Activated CD4-positive, alpha-beta T cell treated with anti-CD3 and anti-CD28 coated beads, Interleukin-2, amount 50 U/mL, for 4 hours (primary cell): ENCODE measurements at places on chromosomes 7 and 10.

DNA sequence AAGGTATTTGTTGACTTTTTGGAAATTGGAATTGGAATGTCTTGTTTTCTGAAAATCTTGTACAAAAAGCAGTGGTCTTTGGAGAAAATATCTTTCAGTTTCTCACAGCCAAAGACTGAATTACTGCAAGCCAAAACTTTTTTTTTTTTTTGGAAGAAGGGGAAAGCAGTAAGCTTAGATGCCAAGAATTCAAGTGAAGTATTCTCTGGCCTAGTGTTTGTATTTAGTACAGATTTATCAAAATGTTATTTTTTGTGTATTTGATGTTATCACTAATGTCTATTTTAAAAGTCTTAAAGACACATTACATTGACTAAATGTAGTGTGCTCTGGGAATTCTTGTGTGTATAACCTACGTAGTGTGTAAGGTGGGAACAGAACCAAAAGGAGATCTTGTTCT, 6.2 kb downstream of the TET1 start:
- no peak for DNase-seq

DNA sequence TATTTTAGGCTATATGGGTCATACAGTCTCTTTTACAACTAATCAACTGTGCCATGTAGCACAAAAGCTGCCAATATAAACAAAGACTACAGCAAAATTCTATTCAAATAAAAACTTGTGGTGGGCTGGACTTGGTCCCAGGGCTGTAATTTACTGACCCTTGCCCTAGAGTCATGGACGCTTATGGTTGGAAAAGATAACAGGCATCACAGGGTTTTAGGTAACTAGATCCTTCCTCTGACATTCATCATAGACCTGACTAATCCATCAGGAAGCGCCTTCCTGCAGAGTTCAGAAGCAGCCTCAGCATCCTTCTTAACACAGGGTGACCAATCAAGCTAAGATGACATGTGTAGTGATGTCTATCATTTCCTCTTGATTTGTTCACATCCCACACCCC, 40.2 kb upstream of the GPAM start:
- DNase-seq = no peak

DNA sequence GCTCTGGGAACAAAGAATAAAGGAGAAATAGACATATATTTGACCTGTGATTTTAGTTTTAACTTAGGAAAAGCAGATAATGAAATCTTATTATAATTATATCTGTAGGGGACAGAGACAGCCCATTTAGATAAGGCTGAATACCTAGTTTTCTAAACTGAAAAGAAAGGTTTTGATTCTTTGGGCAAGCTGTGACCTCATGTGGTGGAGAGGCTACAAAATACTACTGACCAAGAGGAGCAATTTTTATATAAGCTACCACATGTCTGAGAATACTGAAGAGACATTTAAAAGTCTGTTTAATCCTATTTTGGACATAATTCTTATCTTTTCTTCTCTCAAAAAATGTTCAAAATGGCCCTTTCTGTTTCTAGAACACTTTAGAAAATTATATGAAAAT, 271.0 kb downstream of the MTERF1 start:
- DNase-seq = no peak

GRCh38 chr7:16883918-16884317, 2.1 kb upstream of the AGR3 start:
- no peak for DNase-seq

DNA sequence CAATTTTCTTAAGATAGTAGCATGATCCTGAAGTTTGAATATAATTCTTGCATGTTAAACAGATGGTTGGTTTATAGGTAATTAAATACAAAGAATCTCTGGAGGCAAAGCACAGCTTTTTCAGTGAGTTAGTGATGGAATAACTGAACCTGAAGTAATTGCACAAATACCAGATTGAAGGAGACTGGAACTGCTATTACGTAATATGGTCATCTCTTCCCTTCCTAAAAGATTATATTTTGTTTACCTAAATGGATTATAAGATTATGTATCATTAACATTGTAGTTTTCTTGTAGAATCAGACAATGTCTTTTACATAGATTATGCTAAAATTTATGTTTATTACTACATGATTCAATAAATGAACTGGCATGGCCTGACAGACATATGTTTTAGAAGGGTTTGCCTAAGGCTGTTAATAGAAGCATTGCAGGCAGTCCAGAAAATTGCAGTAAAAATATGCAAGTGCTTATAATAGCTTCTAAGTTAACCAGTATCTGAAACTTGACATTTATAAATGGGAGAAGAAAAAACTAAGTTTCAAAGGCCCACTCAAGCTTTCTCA, 35.8 kb upstream of the GPR37 start:
- no peak for DNase-seq

DNA sequence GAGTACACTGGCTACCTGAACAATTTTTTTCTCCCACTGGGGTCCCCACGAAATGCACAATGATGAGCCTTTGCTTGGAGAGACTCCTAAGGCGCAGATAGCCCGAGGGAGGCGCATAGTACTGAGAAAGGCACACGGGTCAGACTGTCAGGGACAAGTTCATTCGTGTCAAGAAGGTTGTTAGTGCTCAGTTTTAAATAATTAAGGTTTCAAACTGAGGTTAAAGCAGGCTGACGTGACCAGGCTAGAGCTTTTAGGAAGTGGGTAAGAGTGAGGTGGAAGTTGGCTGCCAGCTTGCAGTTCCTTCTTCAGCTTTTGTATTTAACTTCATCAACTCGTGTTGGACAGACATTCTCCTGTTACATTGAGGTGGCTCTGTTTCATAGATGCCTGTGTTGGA, 31.6 kb downstream of the RBM33 start:
- DNase-seq = no peak

- no peak for DNase-seq
Observed at GRCh38 chr10:22646388-22646853, 68.0 kb downstream of the PIP4K2A start.

- no peak for DNase-seq
Observed at GRCh38 chr7:128767475-128768110, 8.0 kb downstream of the OPN1SW start.

DNA sequence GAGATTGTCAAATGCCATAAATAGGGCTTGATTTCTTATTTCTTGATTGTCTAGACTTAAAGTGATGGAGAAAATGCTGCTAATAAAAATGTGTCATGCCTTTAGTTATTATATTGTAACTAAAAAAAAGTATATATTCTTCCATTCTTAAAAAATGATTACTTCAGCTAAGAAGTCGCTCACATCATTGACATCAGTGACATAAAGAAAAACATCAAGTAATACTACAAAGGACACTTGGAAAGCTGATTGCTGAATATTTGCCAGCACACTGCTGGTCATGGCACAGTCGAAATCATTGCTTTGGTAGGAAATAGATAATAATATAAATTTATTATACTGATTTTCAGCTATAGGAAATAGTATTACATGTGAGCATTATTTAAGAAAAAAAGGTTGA, 62.6 kb downstream of the LOXL4 start:
- DNase-seq = no peak

GRCh38 chr7:156576216-156577058, 64.1 kb upstream of the RNF32 start:
- DNase-seq = no peak

DNA sequence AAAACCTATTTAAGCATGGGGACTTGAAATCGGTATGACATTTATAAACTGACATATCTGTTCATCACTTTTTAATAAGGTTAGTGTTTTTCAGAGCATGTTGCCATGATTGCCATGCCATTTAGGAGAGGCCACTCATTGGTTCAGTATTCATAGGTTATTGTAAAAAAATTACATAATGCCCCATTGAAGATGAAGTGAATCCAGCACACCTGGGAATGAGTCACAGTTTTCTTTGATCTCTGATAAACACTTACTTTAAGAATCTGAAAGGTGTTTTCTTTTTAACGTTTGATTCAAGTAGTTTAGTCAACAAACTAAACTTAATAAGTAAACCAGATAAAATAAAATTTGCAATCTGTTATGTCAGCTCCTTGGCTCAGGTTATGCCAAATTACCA, 278.3 kb downstream of the ARL4A start:
- no peak for DNase-seq

DNA sequence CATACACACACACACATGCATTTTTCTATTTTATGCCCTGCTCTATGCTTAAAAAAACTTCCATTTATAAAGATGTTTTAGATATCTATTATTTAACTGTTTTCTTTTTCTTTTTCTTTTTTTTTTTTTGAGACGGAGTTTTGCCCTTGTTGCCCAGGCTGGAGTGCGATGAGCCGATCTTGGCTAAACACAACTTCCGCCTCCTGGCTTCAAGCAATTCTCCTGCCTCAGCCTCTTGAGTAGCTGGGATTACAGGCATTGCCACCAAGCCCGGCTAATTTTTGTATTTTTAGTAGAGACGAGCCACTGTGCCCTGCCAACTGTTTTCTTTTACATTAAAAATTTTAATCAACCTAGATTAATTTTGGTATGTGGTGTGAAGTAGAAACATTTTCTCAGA, 45.6 kb upstream of the PURB start:
- DNase-seq = no peak

DNA sequence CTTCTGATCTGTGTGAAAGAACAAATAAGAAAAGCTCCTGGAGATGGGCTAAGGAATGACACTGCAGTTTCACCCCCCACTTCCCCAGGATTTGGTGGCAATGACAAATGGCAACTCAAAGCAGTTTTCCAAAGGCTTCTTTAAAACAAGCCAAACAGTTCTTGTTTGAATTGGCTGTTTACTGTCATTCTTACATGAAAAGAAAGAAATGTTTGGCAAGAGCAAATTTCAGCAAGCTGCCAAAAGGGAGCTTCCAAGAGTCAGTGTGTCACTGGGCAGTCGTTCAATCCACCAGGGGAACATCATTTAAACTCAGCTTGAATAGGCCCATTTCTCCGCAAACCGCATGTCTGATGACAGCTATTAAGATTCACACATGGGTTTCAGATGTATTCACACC, 119.0 kb upstream of the RHOBTB1 start:
- no peak for DNase-seq

DNA sequence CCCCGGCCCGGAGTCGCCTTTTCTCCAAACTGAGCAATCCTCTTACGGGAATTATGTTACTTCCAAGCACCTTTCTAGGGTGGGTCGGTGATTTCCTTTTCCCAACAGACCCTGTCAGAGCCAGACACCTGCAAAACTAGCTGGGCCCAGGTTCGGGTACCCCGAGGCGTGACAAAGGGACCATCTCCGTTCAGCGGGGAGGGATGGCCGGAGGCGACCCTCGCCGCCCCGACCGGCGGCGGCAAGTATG, 445 bp downstream of the PPA1 start:
- DNase-seq = peak; percentile 13

GRCh38 chr10:15262036-15262713, 93.7 kb upstream of the NMT2 start:
- no peak for DNase-seq

DNA sequence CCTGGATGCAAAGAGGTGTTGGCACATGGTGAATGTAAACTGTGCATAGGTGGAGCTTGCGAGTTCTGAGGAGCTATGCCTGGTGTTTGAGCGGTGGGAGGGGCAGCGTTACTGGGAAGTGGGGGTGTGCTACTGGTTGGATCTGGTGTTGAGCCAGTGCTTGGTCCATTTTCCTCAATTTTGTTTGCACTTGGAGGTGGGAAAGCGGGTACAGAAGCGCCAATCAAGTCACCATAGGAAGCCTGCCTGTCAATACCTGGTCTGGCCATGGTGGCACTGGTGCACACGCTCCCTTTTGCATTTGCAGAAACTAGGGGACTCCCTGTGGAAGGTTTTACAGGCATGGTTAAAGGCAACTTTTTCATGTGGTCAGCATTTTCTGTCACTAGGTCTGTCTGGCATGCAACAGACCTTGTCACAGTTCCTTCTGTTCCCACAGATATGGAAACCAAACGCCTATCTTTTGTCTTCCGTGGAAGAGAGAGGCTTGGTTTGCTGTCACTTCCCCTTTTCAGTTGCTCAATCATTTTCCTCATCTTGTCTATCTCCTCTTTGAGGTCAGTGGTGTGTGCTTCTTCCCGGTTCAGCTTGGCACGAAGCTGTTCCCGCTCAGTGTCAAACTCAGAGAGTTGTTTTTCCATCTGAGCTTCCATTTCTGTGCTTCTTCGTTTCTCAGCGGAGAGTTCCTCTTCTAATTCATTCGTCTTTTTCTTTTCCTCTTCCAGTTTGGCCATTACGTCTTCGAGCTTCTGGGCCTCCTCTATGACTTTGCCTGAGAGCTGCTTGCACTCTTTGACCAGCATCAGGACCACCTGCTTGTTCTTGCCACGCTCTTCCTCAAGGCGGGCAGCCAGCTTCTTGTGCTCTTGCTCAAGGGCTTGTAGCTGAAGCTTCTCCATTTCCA, 81.1 kb downstream of the CTTNBP2 start:
- DNase-seq = no peak

GRCh38 chr7:110356438-110356837, 734.5 kb upstream of the LRRN3 start:
- DNase-seq = no peak

DNA sequence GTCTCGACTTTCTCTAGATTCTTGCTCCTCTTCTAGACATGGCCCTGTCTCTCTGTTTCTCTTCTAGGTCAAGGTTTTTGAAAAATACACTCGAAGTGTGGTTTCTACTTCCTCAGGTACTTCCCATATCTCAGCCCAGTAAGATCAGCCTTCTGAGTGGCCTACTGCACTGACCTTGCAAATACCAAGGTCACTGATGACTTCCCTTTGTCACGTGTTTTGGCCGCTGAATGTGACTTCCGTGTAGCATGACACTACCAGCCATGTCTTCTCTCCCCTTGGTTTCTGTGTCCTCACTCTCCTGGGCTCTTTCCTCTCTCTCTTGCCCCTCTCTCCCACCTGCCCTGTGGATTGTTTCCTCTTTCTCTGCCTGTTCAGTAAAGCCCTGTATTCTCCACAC, 7.9 kb upstream of the WIPF3 start:
- DNase-seq = no peak

- DNase-seq = no peak
Observed at GRCh38 chr7:45106-46090, 147.0 kb upstream of the FAM20C start.

DNA sequence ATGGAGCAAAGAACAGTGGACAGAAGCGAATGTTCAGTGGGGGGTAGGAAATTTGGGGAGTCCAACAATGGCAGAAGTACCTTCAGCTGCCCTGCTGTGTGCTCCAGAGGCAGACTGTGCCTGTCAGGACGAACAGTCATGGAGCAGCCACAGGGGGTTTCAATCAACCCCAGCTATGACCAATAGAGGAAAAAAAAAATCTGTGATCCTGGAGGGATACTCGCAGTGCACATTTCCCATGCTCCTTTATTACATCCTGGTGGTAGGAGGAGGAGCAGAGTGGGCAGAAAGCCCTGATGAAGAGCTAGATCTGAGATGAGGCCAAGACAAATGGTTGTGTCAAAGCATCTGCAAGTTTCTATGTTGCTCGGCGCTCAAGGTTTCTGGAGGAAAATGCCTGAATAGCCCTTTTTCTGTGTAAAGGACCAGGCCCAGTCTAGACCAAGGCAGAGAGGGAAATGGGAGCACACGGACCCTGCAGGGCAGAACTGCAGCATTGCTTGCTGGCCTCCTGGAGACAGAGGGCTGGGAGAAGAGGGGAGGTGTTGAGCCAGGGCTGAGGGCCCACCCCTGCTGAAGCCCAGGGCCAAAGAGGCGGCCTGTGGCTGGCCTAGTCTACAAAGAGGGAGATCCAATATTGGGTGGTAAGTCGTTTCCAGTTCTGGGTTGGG, 201.5 kb downstream of the GRID1 start:
- no peak for DNase-seq

GRCh38 chr7:70380421-70381015, 751.4 kb upstream of the GALNT17 start:
- no peak for DNase-seq
